Activated gamma-delta T cell treated with Interleukin-2 at 50 U/mL for 16 hours (primary cell): ENCODE measurements at places on chromosomes 2 and 18.

GRCh38 chr2:161415987-161416707 is at the start of gene TBR1:
Gene TBR1 (plus strand): TSS chr2:161416297. CDS start chr2:161416411, 114 bp downstream.
- no peak for DNase-seq

GRCh38 chr2:177187631-177188312 is 24.8 kb upstream of the HNRNPA3 start:
- no peak for DNase-seq

GRCh38 chr18:21267400-21267799 is 25.4 kb downstream of the GREB1L start:
- DNase-seq, result no peak

DNA sequence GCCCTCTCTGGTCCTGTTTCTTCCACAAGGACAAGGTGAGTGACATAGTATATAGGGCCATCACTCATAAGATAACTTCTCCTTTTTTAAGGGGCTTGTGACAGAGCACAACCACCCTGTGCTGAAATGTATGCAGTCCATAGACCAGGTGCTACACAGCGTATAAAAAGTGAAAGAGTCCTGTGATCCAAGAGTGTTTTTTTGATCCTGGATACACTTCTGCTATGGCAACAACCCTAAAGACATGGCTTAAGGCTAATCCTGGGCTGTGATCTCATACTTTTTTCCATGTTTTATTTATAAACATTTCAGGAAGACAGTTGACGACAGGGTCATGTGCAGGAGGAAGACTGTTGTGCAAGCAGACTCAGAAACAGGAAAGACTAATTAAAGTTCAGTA is 400.5 kb upstream of the TCF4 start:
- DNase-seq, result no peak

DNA sequence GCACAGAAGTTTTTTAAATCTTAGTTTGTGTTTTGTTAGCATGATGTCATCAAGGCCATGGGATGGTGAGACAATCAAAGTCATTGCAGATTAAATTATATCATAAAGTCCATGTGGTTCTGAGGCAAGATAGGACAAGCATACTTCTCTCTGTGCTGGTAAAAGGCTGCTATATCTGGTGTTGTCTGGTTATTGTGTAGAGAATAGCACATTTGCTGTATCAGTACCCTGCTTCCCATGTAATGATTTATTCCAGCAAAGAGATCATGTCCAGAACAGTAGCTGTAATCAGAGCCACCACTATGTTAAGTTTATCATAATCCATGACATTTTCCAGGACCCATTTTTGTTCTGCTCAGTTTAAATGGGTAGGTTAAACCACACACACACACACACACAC is 123.0 kb downstream of the TTC27 start:
- no peak for DNase-seq

DNA sequence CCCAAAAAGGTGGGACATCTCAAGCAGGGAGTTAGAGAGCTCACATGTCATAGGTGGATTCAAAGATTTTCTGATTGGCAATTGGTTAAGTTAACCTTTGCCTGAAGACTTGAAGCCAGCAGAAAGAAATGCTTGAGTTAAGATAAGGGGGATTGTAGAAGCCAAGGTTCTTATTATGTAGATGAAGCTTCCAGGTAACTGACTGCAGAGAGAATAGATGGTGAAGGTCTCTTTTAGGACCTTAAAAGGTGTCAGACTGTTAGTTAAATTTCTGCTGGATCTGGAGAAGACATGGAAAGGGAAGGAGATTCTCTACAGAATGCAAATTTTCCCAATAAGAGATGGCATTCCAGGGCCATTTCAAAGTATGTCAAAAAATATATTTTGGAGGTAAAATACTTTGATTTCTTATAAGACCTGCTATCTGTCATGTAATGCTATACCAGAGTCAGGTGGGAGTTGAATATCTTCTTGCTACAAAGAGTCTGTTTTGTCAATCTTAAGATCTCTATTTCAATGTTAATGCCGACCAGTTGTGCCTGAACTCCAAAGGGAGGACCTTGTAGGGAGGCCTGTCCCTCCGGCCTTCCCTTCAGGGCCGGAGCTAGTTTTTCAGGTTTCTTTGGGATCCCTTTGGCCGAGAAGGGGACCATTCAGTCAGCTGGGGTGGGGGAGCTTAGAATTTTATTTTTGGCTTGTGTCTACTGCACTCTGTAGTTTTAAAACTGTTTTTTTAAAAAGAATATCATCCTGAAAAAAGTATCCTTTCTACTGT is 280.6 kb downstream of the PTGR3 start:
- DNase-seq, result no peak

GRCh38 chr2:215410932-215411285 is 25.0 kb downstream of the FN1 start:
- DNase-seq, result no peak

DNA sequence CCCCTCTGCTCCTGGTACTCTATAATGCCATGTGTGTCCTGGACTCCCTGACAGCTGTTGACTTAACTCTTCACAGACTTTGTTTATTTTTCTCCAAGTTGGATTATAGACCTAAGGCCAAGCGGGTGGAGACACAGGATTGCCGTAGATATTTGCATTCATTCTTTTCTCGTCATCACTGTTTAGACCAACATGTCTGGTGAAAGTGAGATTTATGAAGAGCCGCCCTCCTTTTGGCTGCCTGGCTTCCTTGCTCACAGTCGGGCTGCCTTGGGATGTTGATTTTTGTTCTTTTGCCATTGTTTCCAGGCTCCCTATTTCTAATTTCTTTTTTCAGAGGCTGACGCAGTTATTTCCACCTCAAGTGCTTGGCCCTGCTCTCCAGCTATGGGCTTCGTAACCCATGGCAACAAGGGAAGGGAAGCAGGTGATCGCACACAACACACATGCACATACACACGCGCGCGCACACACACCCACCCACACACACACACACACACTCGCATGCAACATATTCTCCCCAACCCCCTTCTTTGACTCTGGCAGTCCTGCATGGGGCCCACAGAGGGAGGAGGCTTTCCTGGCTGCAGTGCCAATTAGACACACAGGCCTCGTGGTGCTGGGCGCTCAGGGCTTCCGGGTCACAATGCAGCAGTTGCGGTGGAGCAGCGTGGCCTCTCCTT is 296.5 kb downstream of the MTX2 start:
- DNase-seq, result no peak

DNA sequence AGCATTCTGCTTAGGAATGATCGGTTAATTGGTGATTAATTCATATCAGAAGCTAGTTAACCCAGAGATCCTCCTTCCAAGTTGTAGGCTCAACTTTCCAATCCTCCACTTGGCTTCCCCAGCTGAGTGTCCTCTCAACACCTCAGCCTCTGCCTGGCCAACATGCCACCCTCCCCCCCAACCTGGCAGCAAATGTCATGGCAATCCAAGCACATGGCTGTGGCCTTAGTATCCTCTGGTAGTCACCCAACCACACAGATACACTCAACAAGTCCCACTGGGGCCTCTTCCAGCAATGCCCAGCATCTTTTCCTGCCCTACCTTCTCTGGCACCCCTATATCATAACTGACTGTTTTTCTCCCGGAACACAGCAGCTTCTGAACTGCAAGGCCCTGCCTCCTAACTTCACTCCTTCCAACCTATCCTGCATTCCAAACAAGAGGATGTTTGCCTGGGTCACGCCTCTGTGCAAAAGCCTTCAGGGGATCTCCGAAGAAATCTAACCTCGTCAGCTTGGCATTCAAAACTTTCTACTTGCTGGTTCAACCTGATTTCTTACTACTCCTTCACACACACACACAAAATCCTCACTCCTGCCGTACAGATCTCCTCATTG is 195.0 kb downstream of the CYP26B1 start:
- no peak for DNase-seq

DNA sequence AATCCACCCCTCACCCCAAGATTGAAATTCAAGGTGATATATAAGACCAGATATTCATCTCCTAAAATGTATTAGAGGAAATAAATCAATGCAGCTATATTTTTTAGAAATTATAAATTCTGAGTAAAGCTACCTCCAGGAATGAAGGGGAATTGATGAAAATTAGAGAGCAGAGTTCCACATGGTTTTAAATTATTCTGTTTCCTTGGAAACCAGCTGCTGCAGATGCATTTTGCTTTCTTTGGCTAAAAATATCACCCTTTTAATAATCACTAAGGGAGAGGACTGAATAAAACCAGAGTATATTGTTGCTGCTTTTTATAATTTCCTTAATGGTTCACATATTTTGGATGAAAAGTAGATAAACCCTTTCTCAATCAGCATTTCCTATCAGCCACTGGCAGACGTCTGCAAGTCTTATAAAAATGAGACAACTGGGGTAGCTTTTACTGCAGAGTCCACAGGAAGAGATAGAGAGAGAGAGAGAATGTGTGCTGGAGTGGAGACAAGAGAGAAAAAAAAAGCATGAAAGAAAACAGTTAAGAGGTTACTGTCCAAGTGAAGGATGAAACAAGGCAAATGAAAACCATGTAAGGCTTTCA is 2.0 kb downstream of the CSRNP3 start:
- no peak for DNase-seq

DNA sequence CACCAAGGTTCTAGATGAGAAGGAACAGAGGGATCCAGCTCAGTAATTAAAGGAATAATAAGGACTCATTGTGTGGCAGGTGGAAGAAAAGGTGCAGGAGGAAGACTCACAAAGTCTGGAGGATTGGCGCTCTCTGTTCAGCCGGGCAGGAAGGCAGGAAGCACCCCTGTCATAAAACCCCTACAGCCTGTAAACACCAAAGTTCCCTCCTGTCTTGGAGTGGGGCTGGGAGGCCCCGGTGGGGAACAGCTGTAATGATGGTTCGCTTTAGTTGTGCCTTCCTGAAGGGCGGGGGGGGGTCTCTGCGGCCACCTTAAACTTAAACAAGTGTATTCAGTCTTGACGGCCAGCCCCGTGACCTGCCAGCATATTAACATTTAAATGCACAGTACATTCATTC is 84.3 kb downstream of the GBX2 start:
- DNase-seq, result no peak

DNA sequence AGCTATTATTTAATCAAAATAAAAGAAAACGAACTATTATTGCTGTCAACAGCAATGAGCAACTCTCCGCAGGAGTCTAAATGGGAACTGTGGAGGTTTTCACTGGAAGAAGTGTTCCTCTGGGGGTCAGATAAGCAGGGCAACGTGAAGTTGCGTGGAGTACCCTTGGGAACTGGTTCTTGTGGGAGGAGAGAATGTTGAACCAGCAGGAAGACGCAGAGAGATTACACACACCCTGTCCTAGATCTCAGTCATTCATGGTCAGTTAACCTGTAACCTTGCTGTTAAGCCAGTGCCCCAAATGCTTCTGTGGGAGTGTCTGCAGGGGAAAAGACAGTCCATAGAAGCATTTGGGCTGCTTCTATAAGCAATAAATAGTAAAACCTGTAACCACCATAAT is 20.4 kb upstream of the CABLES1 start:
- no peak for DNase-seq

GRCh38 chr2:65232636-65233035 is 5.0 kb downstream of the ACTR2 start:
- DNase-seq, result no peak

DNA sequence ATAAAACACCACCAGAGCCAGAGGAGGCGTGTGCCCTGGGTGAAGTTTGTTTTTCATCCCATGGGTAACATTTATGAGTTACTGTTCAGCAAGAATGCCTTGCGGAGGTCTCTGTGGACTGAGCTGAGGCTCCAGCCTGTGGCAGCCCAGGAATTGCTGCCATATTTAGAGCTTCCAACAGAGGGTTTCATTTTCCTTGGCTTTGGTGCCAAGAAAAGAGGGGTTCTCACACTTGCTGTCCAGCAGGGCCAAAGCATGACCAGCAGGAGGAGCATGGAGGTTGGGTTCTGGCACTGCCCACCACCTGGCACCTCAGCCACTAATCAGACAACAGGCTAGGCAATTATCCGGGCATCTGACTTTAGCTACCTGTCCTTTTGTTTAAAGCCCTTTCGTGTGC is 36.7 kb downstream of the EPAS1 start:
- DNase-seq, result no peak

- DNase-seq, result no peak
Observed at GRCh38 chr2:192025637-192026036, 169.1 kb downstream of the TMEFF2 start.

DNA sequence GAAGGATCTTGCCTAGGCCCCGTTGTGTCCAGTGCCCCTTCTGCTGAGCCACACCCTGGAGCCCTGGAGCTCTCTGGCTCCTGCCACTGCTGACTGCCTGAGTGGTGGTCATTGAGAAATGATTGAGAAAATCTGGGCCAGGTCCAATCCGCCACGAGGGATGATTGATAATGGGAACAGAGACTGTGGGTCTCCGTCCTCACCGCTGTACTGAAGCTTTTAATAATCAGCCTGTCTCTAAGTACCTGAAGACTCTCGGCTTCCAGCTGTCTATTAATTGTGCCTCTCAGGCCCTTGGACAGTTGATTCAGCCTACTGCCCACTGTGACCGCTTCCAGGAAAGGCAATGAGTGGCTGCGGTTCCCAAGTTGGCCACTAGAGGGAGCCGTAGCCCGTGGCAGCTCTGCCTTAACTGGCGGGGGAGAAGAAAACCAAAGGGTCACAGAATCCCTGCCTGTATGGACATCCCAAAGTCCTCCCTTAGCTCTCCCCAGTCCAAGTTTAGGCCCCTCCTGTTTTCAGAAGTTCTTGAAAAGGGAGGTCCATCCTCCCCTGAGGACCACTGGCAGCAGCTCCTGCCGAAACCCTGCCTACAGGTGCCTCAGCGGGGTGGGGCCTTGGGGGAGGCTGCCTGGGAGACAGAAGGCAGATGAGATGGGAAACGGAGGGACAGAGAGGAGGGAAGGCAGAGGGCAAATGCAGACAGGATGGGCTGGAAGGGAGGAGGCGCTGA is 213.6 kb downstream of the TNS1 start:
- DNase-seq, result peak; percentile 75

DNA sequence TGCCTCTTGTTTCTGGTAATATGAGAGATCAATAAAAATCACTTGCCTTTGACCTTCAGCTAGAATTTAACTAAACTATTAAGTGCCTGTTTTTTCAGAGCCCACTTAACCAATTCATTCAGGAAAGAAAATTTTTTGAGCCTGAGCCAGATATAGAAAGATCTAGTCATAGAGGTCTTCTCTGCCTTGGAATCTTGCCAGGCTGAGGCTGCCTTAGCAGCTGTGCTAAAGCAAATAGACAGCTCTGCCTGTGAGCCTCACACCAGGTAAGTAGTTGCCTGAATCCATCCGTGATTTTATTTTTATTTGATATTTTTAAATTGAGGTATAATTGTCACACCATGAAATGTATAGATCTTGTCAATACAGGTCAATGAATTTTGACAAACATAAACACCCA is 27.4 kb downstream of the EVX2 start:
- no peak for DNase-seq

GRCh38 chr2:168530982-168531622 is 75.0 kb downstream of the CERS6 start:
- DNase-seq, result no peak

- DNase-seq, result no peak
Observed at GRCh38 chr2:232831496-232831895, 38.6 kb upstream of the SNORC start.

- DNase-seq, result no peak
Observed at GRCh38 chr18:35592298-35592697, 10.8 kb downstream of the GALNT1 start.

- DNase-seq, result no peak
Observed at GRCh38 chr18:32798209-32798960, 25.6 kb upstream of the KLHL14 start.

- DNase-seq, result no peak
Observed at GRCh38 chr18:52764316-52764715, 424.3 kb downstream of the DCC start.

GRCh38 chr18:48841381-48842258 is 109.1 kb downstream of the SMAD7 start:
- no peak for DNase-seq
